ENCODE measurements at places on chromosomes 12 and 14. TPM values are rescaled to one million over a fixed set of nuclear protein-coding genes. Genes with fewer than 3 reads are reported as not detected.

GRCh38 chr12:64669270-64669842 is 59.1 kb downstream of the RASSF3 start:
- peak; percentile 48 for DNase-seq

The KCNH5 gene
- total RNA-seq: not detected

- DNase-seq: no peak
These were observed 27.7 kb upstream of the MYL2 start for GRCh38 chr12:110948041-110948440.

The WIF1 gene
- total RNA-seq: 0.22 TPM

The SLC39A5 gene
- total RNA-seq: 1.1 TPM

GRCh38 chr12:130431176-130431575 is 93.5 kb downstream of the PIWIL1 start:
- DNase-seq: no peak

The SMIM41 gene
- not detected for total RNA-seq

- no peak for DNase-seq
These were observed 15.8 kb upstream of the SLC16A7 start for GRCh38 chr12:59580050-59580449.

- DNase-seq: no peak
These were observed 57.7 kb upstream of the DIO3 start for GRCh38 chr14:101503431-101504095.

The USP44 gene
- 8.4 TPM for total RNA-seq

- no peak for DNase-seq
These were observed 17.1 kb downstream of the SLC35F4 start for GRCh38 chr14:57848786-57849185.

GRCh38 chr14:95796788-95797187 is 79.8 kb upstream of the TUNAR start:
- no peak for DNase-seq

- no peak for DNase-seq
These were observed 102.7 kb downstream of the BTG1 start for GRCh38 chr12:92042791-92043531.

- DNase-seq: no peak
These were observed 452.0 kb downstream of the PRKD1 start for GRCh38 chr14:29475641-29476040.

DNA sequence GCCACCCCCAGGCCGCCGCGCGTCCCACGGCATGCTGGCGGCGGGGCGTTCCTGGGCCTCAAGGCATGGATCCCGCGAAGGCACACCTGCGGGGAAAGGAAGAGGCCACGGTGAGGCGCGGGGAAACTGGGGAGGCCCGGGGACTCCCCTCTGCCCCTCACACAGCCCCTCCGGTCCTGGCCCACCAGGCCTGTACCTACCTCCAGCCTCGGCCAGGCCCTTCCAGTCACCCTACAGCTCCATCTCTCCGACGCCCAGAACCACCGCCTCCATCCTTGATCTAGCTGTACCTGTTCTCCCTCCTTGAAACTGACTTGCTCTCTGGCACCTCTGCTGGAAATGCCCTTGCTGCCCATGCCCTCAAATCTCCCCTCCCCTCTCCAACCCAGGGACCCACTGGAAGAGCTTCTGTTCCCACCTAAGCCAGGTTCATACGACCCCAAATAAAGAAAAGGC is 1.7 kb downstream of the ANKRD9 start:
- no peak for DNase-seq

DNA sequence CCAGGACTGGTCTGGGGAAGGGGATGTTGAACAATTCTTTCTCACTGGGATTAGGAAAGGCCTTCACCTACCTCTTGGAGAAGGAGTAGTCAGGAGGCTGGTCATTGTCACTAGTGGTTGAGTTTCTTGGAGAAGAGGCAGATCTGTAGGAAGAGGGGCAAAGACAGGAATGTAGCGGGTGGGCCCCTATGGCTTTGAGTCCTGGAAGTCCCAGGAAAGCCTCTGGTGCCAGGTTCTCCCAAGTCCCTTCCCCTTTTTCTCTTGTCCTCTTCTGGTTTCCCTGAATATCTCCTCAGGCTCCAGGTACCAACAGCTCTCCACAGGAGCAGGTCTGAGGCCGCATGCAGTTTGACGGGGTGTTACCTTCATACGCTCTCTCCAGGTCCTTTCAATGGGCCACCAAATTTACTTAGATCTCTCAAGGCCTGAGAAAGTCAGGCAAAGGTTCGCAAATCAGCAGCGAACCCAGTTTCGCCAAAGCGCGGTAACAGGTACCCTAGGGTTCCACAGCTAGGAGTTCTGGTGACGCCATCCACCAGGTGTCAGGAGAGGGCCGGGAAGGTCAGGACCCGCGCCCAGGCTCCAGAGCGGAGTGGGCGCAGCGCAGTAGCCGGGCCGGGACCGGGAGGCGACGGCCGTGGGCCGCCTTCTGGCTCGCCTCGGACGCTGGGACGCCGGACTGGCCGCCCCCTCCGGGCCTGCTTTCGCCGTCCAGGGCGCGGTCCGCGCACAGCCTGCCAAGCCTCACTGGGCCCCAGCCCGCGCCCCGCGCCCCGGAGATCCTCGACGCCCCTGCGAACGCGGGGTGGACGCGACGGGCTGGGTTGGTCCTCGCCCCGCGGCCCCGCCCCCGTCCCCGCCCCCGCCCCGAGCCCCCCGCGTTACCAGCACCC is 795 bp downstream of the SMAGP start:
- peak; percentile 56 for DNase-seq

The CATSPERB gene
- 2.3 TPM for total RNA-seq

DNA sequence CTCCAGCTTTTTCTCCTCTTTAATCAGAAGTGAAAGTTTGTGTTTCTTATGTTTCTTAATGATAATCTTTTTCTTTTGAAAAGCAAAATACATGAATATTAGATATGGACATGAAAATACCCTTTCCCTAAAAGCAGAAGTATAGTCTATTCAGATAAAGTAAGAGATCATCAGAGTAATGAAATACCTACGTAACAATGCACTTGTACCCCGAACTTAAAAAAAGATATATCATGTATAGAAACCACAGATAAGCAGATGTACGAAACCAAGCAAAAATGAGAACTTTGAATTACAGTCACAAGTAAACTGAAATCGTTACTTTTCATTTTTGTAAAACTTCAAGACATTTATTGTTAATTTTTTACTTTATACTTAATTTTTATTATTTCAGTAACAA is 1.5 kb upstream of the GPR65 start:
- DNase-seq: no peak

The C1R gene
- 5.6 TPM for total RNA-seq

The RND1 gene
- 4.5 TPM for total RNA-seq

GRCh38 chr12:47590771-47591360 is 115.0 kb downstream of the RPAP3 start:
- DNase-seq: no peak

The REM2 gene
- 4.7 TPM for total RNA-seq

DNA sequence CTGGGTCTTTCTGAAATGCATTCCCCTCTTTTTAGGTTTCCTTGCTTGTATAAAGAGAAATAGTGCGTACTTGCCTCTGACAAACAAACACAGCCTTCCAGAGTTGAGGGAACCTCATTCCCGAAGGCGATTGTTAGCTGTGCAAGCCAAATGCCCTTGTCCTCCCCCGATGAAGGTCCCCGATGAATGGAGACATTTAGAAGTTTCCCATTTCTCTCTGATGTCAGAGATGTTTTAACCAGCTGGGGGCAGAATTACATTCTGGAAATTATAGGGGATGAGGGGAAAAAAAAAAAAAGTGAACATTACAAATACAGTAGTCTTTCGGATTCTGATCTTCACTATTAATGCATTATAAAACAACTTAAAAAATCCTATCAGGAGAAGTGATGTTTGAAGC is 366.8 kb downstream of the VRK1 start:
- no peak for DNase-seq

The TMEM229B gene
- total RNA-seq: 0.32 TPM

GRCh38 chr12:68222326-68222725 is 3.3 kb downstream of the IL26 start:
- DNase-seq: no peak

DNA sequence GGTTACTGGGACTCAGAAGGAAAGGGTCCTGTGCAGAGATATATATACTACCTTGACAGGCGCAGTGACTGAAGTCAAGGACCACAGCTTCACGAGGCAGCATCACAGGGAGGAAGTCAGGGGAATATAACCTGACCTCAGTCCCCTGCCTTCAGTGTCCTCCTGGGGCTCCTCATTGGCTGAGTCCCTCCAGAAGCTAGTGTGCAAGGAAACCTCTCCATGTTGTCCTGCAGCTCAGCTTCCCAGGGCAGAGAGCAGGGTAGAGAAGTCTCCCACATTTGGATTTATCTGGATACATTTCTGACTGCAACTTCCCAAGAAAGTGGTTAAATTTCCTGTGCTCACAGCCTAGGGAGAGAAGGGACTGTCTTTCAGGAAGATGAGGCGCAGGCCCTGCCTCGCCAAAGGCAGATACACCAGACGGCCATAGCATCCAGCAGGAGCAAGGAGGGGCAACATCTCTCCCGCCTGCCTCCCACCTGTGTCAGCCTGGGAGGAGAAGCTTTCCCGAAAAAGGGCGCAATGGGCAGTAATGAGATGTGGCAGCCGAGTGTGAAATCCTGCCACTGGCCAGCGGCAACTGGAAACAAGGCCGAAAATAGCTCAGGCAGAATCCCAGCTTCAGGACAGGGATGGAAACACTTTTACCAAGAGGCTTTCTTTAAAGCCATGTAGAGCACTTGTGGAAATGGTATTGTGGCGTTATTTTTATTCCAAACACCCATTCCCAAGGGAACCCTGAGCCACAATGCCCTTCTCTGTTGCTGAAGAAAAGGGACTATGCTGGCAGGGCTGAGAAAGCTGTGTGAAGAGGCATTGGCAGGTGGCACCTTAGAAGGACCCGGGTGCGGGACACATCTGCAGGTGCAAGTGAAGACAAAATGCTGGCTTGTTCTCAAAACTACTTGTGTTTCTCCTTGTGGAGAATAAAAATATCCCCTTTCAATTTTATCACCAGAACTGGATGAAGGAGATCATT is 54.9 kb upstream of the HIF1A start:
- no peak for DNase-seq

GRCh38 chr14:101947577-101947903 is 16.8 kb upstream of the DYNC1H1 start:
- DNase-seq: peak; percentile 30

The KRT79 gene
- total RNA-seq: 0.26 TPM

DNA sequence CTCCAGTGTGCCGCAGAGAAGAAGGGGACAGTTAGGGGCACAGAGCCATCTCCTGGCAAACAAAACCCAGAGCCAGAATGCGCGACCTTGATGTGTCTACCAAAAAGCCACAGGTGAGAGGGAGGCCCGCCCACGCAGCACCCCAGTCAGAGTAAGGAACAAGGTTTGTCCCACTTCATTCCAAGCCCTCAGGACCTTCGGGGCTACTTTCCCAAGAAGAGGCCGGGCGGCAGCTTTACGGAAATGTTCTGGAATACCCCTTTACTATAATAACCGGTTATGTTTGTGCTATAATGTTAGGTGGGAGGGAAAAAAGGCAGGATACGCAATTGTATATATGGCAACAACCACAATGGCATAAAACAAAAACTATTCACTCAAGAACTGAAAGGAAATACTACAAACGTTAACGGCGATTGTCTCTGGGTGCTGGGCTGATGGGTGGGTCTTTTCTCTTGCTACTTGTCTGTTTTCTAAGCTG is 12.3 kb downstream of the CCDC88C start:
- peak; percentile 75 for DNase-seq

Data from activated T-cell treated with anti-CD3 and anti-CD28 coated beads, Interleukin-2, amount 50 U/mL, for 72 hours (primary cell).